WERI-Rb-1 (cell line): ENCODE measurements at places on chromosomes 7 and 10.

- no peak for DNase-seq
Observed at GRCh38 chr7:64869912-64870562, 33.0 kb upstream of the ZNF273 start.

DNA sequence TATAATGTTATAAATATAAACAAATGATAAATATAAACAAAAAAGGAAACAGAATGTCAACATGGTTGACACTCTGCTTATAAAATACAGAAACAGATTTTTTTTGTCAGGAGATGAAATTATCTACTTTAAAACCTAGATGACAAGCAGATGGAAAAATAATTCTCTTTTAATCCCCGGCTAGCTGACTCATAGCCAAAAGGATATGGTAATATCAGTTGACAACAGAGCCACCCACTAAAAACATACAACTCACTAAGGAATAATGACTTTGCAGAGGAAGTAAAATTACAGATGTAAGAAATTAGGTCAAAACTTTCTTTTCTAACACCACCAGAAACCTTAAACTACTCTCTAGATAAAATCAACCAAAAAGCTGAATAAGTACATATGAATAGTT, 131.1 kb upstream of the ABCB5 start:
- DNase-seq: no peak

DNA sequence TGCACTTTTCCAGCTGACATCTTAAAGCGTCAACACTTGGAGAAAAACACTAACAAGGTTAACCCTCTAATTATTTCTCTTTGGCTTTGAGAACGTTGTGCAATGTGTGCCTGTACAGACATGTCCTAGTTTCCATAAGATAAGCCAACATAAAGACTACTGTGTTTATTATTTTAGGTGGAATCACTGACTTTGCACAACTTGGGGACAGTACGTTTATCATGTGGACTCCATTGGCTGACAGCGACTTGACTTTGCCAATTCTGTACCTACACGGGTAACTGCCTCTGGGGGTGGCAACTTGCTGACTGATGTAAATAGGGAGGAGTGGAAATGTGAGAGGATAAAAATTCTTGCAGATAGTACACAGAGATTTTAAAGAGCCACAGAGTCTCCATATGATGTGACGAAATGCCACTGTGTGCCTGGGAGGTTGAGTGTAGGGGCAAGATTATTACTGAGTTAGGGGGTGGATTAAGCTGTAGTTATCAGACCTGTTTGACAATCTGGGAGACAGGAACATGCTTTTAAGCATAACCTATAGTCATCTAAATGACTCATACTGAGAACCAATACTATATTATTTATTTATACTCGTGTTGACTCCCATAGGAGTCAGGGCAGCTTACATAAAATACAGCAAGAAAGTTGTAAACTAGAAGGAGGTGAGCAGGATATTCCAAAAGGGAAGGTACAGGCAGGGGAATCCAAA, 21.0 kb downstream of the SLC13A4 start:
- no peak for DNase-seq

GRCh38 chr7:30596014-30596641, 1.4 kb downstream of the GARS1 start:
- DNase-seq: peak; percentile 6
